ENCODE measurements at places on chromosomes 5 and 9.
A peak's percentile ranks its signal among the peaks of the same experiment; 100 is the strongest.

GRCh38 chr5:135473956-135474670, 22.0 kb upstream of the TIFAB start:
- DNase-seq = no peak

- no peak for DNase-seq
Observed at GRCh38 chr9:86843206-86843605, 104.1 kb downstream of the GAS1 start.

DNA sequence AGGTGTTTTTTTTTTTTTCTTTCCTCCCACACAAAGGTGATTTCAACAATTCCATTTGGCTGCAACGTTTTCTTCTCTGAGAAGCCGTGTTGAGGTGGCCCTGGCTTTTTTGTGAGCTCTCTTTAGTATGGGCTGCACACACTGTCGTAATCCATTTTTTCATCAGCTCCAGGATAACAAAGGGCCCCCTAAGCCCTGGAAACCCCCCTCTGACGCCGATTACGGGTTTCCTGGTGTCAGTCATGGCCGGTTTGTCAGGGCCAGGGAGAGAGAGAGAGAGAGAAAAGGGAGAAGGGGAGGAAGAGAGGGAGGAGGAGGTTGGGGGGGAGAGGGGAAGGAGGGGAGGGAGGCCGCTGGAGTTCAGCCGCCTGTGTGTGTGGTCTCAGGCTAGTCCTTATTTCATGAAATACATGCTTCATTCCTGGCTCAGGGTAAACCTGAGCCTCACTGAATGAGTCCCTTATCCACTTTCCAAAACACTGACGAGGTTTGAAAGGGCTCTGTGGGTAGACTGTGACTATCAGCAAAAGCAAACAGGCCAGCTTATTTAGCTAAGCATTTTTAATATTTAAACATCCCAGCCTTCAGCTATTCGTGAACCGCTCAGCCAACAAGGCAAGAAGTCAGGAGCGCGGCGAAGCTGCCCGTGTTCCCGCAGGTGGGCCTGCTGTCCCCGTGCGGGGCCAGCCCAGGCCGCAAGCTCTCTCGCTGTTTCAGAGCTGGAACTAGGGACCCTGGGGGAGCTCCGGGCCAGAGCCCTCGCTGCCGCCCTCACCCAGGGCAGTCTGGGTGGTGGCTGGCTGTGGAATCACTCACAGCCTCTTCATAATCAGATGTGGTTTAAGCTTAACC, 172.8 kb downstream of the ERCC6L2 start:
- DNase-seq = no peak

GRCh38 chr9:74493512-74493911, 3.6 kb upstream of the RORB start:
- DNase-seq = no peak

GRCh38 chr5:145365464-145365863, 469.7 kb downstream of the PRELID2 start:
- no peak for DNase-seq

DNA sequence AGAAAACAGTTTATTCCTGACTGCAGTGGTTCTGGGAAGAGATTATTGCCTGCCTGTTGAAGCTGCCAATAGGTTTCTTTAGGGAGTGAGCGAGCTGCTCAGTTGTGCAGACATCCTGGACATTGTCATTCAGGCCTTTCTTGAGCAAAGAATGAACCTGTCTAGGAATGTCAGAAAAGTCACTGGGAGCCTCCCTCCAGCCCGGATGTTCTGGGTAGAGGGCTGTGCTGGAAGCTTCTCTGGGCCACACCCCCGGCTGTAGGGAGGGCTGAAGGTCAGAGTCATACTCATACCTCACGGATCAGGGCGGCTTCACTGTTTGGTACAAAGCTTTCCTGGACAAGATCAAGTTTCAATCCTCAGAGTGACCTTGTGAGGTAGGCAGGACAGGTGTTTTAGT, 33.4 kb upstream of the TBC1D2 start:
- no peak for DNase-seq

GRCh38 chr9:127390563-127390962, 6.4 kb upstream of the SLC2A8 start:
- no peak for DNase-seq

- DNase-seq = no peak
Observed at GRCh38 chr5:73940026-73940425, 314.0 kb downstream of the ARHGEF28 start.

GRCh38 chr5:159458217-159458711, 128.0 kb upstream of the IL12B start:
- no peak for DNase-seq

DNA sequence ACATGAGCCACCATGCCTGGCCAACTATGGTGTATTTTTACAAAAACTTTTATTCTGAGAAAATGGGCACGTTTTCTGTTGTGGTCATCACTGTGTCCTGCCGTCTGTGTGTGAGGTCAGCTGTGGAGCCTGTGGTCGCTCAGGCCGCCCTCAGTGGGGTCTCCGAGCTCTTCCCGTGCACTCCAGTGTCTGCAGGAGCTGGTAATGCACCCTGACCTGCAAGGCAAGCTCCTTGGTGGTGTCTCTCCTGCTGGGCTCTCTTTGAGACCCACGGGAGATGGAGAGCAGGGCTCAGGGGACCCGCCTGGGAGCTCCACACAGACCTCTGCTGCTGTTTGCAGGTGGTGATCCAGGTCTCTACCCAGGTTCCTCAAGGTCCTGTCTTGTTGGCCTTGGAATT, 9.6 kb upstream of the AHRR start:
- DNase-seq = no peak

- DNase-seq = peak; percentile 29
Observed at GRCh38 chr9:2298217-2298616, 283.1 kb downstream of the SMARCA2 start.

- no peak for DNase-seq
Observed at GRCh38 chr5:180129291-180130190, 58.0 kb upstream of the RNF130 start.

- DNase-seq = no peak
Observed at GRCh38 chr9:69976152-69976551, 67.5 kb upstream of the MAMDC2 start.

DNA sequence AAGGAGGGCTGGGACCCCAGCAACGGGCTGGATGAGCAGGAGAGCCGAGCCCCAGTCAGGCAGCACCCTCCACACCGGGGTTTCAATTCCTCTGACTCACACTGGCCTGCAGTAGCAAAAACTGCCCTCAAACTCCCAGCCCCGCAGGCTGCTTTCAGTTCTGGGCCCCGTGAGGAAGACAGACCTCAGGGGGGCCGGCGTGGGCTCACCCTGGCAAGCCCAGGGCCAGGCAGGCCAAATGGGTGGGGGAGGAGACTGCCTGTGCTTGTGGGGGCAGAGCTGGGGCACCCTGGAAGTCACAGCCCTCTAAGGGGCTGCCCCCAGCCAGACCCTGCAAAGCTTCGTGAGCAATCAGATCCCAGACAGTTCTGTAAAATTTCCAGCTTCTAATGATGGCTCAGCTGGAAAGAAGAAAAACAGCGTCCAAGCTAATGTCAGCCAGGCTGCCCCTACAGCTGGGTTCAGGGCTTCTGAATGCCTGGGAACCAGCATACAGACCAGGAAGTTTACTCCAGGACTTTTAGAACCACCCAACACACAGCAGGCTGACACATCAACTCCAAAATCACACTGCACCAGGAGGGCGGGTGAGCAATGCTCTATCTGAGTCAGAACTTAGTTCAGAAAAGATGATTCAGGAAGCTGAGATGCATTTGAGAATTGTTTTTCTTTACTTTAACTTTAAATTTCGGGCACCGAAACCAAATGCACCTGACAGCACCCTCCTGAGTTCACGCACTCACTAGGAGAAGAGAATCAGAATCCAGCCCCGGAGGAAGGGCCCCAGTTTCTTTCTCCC, 34.7 kb downstream of the LPCAT1 start:
- no peak for DNase-seq

GRCh38 chr9:76911971-76912370, 6.1 kb upstream of the PRUNE2 start:
- peak; percentile 68 for DNase-seq

DNA sequence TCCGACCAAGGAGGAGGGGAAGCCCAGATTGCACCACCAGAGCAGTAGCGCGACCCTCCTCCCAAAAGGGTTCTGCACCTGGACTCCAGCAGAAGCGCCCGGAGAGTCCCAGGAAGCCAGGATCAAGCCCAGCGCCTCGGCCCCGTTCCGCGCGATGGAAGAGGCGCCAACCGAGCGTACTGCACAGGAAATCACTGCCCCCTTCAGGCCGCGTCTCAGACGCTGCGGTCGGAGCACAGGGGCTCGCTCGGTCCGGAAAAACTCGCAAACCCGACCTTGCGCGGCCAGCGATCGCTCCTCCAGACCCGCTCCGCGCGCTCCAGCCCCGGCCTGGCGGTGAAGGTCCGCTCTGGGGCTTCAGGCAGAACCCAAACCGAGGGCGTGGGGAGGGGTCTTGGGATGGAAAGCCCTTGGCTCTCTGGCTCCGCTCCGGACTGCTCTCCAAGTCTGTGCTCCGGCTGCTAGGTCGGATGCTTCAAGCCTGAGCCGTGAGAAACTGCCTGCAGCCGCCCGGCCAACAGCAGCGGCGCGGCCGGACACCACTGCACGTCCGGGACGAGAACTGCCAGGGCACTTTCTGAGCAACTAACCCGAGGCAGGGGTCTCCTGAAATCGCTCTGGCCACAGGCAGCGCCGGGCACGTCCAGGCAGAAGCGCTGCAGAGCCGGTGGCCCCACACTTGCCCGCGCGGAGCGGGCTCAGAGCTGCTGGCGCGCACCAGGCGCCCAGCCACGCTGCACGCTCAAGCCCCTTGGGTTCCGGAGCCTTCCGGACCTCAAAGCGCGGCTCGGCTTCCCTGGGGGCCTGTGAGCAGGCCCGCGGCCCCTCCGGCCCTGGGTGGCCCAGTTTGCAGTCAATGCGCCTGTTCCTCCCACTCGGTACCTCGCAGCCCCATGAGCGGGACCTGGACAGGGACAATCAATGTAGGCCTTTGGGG, 1.3 kb downstream of the GABBR2 start:
- peak; percentile 83 for DNase-seq

GRCh38 chr5:149765932-149766331, 35.8 kb downstream of the PPARGC1B start:
- no peak for DNase-seq

- no peak for DNase-seq
Observed at GRCh38 chr5:90834711-90835110, 276.1 kb downstream of the ADGRV1 start.

GRCh38 chr5:168301593-168302390, 10.3 kb downstream of the WWC1 start:
- DNase-seq = no peak

DNA sequence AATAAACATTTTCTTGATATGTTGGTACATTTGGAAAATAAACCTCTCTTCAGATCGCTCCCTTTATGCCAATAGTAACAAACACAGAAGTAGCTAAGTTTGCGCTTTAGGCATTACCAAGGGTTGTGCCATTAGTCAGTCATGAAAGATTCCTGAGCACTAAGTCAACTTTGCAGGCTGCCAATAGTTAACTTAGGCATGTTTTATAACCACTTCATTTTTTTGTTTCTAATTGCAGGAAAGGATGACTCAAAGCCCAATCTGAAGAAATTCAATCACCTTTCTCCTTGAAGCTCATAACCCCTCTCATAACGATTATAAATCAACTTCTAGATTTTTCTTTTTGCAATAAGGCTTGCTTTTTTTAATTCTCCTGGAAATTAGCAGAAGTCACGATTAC, 517.0 kb downstream of the AGTPBP1 start:
- no peak for DNase-seq

GRCh38 chr9:76542360-76542759, 83.4 kb downstream of the GCNT1 start:
- no peak for DNase-seq

DNA sequence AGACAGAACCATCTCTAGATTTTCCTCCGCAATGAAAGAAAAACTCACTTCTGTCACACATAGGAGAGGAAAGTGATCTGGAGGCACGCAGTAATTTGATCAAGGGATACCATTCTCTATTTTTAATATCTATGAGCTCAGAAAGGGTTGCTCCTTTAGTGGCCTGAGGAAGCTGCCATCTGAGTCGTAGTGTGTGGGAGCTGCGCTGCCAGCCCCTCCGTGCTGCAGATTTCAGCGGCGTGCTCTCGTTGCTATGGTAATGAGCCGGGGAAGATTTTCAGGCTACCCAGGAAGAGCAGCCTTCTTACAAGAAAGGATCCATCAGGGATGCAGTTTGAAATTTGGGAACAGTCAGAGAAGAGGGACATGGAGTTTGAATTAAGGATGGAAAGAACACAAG, 17.1 kb upstream of the GOLM1 start:
- DNase-seq = no peak

- no peak for DNase-seq
Observed at GRCh38 chr5:166708291-166708690, 1583.2 kb upstream of the WWC1 start.
